Activated naive CD8-positive, alpha-beta T cell treated with anti-CD3 and anti-CD28 coated beads for 36 hours (primary cell): ENCODE measurements at places on chromosomes 7 and 10. TPM values are rescaled to one million over a fixed set of nuclear protein-coding genes. Genes with fewer than 3 reads are reported as not detected.

The PTPN20 gene
- 2.6 TPM for total RNA-seq

The MKX gene
- total RNA-seq: 0.58 TPM

The MBL2 gene
- not detected for total RNA-seq

DNA sequence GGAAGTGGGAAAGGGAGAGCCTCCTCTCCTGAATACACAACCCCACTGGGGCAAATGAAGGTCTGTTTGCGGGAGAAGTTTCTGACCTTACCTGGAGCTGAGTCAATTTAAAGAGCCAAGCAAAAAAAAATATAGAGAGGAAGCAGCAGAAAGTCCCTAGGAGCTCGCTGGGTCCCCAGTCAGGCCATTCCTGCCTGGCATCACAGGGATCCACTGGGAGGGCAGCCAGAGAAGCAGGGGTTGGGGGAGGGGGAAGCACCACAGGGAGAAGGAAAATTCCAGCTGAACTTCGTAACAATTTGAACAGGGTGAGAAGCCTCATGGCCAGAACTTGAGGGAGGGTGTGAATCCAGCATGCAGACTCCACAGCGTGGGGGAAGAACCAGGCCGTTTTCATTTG lies 298.7 kb downstream of the LRRTM3 start:
- H3K4me1 ChIP-seq: no peaks in the 10 kb centered on the region
- no peak for DNase-seq
- no peaks in the 10 kb centered on the region for H3K36me3 ChIP-seq
- peaks cover 17% of the 10 kb centered on the region for H3K27me3 ChIP-seq
- no peak overlapping the region for H3K27ac ChIP-seq
- H3K4me3 ChIP-seq: no peak overlapping the region

DNA sequence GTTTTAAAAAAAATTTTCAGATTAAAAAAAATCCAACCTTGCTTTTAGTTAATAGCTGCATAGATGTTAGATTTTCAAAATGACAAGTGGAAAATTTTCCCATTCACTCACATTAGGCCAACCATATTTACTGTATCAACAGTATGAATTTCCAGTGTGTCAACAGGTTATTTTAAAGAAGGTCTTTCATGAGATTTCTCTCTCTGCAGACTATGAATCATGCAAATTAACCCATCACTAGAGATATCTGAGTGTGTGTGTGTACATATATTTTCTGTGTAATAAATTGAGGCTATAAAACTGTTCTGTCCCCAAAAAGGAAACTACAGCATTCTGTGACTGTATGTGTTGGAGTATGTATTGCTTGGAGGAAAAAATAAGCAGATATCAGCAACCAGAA lies 305.6 kb downstream of the ARL4A start:
- no peak for DNase-seq
- H3K4me1 ChIP-seq: no peaks in the 10 kb centered on the region
- no peak overlapping the region for H3K4me3 ChIP-seq
- no peaks in the 10 kb centered on the region for H3K27me3 ChIP-seq
- H3K27ac ChIP-seq: no peak overlapping the region

DNA sequence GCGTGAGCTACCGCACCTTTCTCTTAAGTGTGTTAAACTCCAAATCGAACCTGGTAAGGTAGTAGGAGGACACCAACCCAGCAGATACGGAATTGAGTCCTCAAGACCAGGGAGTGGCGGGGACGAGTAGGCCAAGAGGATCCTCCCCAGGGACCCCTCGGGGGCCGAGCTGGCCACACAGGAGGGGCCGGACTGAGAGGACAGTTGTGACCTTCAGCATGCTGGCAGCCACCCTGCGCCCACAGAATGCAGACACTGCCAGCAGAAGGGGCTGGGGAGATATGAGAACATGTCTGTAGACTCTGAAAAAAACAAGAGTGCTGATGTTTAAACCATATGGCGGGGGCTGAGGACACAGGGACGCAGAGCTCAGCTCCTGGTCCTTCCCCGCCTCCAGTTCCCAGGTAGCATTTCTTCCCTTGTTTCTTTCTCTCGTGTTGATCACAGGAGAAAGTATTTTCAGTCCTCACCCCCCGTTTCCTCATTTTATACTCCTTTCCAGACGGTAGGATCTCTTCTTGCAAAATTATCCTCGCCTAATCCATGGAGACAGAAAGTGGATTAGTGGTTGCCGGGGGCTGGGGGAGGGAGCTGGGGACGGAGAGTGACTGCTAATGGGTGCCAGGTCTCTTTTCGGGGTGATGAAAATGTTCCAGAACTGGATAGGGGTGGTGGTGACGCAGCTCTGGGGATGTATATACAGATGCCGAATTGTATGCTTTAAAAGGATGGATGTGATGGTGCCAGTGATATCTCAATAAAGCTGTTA lies 11.5 kb upstream of the UNCX start:
- peaks cover 70% of the 10 kb centered on the region for H3K27me3 ChIP-seq
- DNase-seq: no peak
- H3K27ac ChIP-seq: no peak overlapping the region
- no peak overlapping the region for H3K4me3 ChIP-seq

- DNase-seq: no peak
- H3K4me1 ChIP-seq: no peaks in the 10 kb centered on the region
- H3K27me3 ChIP-seq: peaks cover 40% of the 10 kb centered on the region
- no peak overlapping the region for H3K4me3 ChIP-seq
- no peaks in the 10 kb centered on the region for H3K36me3 ChIP-seq
These were observed 97.4 kb upstream of the GPR26 start for GRCh38 chr10:123568751-123569150.

DNA sequence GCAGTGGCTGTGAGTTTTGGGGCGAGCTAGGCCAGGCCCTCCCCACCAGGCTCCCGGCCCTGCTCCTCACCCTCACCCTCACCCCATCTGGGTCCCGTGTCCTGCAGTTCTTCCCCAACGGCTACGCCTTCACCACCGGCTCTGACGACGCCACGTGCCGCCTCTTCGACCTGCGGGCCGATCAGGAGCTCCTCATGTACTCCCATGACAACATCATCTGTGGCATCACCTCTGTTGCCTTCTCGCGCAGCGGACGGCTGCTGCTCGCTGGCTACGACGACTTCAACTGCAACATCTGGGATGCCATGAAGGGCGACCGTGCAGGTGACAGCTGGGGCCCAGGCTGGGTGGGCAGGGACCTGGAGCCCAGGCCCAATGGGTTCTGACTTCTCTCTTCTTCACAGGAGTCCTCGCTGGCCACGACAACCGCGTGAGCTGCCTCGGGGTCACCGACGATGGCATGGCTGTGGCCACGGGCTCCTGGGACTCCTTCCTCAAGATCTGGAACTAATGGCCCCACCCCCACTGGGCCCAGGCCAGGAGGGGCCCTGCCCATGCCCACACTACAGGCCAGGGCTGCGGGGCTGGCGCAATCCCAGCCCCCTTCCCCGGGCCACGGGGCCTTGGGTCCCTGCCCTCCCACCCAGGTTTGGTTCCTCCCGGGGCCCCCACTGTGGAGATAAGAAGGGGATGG lies 4.9 kb downstream of the GNB2 start:
- H3K4me3 ChIP-seq: no peak overlapping the region
- no peak for DNase-seq
- H3K4me1 ChIP-seq: peaks cover 28% of the 10 kb centered on the region
- peaks cover 20% of the 10 kb centered on the region for H3K36me3 ChIP-seq
- peak overlapping the region; percentile 69 for H3K27ac ChIP-seq

GRCh38 chr7:101898106-101898505 lies 80.7 kb downstream of the CUX1 start:
- no peak overlapping the region for H3K27ac ChIP-seq
- no peaks in the 10 kb centered on the region for H3K27me3 ChIP-seq
- DNase-seq: no peak
- H3K4me3 ChIP-seq: no peak overlapping the region
- H3K4me1 ChIP-seq: peaks cover 9% of the 10 kb centered on the region
